ENCODE measurements at places on chromosomes 3 and 15.

- DNase-seq = no peak
Measured at GRCh38 chr3:81242871-81243270, 518.6 kb downstream of the GBE1 start.

DNA sequence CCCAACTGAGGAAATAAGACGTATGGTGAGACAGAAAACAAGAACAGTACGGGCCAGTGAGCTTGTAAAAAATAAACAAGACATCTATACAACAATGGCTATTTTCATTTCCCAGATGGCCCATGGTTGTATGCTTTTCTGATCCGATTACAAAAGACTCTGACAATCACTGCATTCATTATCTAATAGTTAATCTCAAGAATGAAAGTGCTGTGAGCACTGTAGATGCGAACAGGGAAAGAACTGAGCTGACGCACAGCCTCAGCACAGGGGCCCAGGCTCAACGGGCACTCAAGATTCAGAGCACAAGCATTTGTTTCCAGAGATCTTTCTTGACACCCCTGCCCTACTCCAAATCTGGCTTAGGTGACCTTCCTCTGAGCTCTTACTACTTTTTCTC is 6.9 kb downstream of the MTMR10 start:
- DNase-seq = no peak

- DNase-seq = no peak
Measured at GRCh38 chr3:27630885-27631284, 91.2 kb downstream of the EOMES start.

GRCh38 chr15:100727291-100727851 is 125.0 kb downstream of the ASB7 start:
- DNase-seq = no peak

GRCh38 chr3:171842864-171843518 is at the start of gene TMEM212:
Gene TMEM212, plus strand, starts transcription at chr3:171843349. Its CDS starts 35 bp downstream, at chr3:171843384.
- no peak for DNase-seq

DNA sequence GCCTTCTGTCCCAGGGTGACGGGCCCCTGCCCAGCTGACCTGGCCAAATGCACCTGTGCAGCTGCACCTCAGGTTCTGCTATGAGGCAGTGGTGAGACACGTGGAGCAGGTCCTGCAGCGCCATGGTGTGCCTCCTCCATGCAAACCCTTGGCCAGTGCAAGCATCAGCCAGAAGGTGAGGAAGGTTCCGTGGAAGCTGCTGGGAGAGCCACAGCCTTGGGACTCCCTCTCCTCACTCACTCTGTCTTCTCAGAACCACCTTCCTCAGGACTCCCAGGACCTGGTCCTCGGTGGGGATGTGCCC is 31.6 kb downstream of the PTPN23 start:
- no peak for DNase-seq

DNA sequence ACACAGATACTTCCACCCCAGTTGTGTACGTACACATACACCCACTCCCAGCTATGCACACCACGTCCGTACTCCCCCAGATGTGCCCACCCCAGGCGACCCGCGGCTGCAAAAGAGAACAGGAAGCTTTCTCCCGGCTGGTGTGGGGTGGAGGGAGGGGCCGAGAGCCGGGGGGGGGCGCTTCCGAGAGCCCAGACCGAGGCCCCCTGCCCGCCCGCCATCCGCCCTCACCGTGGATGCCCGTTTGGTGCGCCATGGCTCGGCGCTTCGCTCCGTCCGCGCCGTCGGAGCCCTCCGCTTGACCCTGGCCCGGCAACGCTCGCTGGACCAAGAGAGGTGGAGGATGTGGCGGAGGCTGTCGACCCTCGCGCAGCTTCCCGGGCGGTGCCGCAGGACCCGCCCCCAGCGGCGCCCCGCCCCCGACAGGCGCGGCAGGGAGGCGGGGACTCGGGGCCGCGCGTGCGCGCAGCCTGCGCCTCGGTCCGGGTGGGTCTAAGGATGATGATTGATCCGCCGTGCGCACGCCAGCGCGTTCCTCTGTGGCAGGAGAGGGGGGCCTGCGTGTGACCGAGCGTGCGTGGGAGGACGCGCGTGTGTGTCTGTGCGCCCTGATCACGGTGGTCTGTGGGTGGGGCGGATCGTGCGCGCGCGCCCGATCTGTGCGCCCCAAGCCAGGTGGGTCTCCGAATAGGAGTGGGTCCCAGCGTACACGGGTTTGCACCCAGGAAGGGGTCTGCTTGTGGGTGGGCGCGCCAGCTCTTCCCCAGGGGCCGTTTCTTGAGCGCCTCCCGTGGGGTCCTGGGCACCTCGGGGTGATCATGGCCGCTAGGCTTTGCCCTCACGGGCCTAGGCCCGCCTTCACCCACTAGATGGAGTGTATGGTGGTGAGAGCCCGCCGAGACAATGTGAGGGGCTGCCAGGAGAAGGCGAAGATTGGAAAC is at the start of gene TWF2:
Gene TWF2, minus strand, starts transcription at position 398 of the 941 bp plus-strand sequence. Its CDS starts 142 bp downstream, at position 256.
- DNase-seq = peak; percentile 99

- DNase-seq = no peak
Measured at GRCh38 chr3:13581485-13582365, 32.8 kb downstream of the FBLN2 start.

DNA sequence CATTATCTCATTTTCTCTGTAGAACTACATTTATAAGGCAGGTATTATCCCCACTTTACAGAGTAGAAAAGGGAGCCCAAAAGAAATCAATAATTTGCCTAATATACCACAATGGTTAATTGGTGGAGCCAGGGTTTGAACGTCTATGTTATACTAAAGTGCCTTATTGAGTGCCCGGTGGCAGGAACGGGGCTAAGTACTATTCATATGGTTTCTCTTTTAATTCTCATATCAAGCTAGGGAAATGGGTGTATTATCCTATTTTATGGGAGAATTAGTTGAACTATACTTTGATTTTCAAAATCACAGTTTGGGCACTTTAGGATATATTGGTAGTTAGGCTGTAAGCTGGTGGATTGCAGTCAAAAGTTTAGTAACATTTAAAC is 1.5 kb downstream of the CEP97 start:
- DNase-seq = no peak

DNA sequence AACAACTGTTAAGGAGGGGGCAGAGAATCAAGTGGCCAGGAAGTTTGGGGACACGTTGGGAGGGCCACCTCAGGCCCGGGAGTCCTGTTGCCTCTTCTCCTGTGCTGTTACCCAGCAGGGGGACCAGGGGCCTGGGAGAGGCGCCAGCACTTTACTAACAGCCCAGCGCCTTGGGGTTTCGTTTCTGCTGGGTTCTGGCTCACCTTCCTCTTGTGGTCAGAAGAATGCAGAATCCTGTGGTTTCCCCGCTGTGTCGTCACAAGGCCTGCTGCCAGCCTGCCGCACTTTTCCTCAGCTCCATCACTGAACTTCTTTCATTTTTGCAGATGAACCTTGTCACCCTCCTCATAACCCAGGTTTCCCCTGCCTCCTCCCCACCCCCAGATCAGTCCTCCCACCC is 67.7 kb downstream of the SLC30A4 start:
- no peak for DNase-seq

- peak; percentile 55 for DNase-seq
Measured at GRCh38 chr3:27253831-27254230, 115.4 kb downstream of the NEK10 start.

GRCh38 chr15:64193971-64194370 is 31.1 kb upstream of the PPIB start:
- DNase-seq = peak; percentile 5

DNA sequence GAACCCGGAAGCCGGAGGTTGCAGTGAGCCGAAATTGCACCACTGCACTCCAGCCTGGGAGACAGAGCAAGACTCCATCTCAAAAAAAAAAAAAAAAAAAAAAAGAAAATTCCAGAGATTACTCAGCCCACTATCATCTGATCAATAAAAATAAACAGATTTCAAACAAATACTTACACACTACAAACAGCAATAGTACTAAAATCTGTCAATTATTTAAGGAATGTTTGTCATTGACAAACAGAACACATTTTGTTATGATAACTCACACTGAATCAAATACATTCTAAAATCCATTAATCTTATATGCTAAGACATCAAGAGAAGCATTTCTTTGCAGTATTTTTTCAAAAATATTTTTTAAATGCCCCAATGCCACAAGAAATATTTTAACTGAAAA is 7.6 kb downstream of the MYO9A start:
- peak; percentile 30 for DNase-seq

DNA sequence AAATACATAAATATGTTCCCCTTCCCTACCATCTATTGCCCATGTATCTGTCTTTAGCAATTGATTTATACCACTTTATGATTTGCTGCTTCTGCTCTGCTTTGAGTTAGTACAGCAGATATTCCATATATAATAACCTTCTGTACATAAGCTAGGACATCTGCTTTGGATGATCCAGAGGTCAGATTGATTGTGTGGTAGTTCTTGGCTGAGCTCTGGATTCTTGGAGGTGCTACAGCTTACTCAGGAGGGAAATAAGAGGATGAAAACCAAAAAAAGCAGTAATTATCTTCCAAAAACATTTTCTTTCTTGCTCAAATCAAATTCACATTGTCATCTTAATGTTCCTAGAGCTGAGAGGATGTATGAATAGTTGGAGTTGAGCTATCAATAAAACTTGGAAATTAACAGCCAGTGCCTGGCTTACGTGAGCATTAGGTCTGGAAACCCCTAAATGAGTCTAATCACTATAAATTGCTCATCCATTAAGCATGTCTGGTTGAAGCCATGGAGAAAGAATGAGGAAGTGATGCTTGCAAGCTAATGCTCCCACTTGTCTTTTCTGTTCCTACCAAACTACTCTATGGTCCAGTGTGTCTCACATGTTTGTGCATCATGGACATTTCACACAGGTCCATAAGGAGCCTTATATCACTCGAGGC is 36.3 kb upstream of the TMEM42 start:
- no peak for DNase-seq

DNA sequence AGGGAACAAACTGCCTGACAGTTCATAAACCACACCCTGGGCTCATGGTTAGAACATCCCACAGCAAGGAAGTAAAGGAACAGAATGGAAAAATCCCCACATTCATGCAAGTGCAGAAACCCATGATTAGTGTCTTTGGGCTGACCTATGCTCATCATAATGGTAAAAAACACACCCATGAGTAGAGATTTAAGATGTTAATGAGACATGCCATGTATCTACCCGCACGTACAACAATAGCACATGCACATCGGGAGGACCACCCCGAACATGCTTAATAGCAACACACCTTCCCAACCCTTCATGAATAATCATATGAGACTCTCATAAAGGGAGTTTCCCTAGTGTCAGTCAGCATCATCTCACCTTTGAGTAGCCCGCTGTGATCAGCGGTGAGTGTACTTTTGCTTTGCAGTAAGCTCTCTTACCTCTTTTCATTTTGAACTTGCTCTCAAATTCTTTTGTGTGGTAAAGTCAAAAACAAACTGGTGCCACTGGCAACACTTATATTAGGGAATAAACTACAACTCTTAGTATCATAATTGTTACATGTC is 23.2 kb downstream of the ZBED2 start:
- no peak for DNase-seq

GRCh38 chr3:140395134-140396075 is 282.5 kb upstream of the TRIM42 start:
- no peak for DNase-seq

DNA sequence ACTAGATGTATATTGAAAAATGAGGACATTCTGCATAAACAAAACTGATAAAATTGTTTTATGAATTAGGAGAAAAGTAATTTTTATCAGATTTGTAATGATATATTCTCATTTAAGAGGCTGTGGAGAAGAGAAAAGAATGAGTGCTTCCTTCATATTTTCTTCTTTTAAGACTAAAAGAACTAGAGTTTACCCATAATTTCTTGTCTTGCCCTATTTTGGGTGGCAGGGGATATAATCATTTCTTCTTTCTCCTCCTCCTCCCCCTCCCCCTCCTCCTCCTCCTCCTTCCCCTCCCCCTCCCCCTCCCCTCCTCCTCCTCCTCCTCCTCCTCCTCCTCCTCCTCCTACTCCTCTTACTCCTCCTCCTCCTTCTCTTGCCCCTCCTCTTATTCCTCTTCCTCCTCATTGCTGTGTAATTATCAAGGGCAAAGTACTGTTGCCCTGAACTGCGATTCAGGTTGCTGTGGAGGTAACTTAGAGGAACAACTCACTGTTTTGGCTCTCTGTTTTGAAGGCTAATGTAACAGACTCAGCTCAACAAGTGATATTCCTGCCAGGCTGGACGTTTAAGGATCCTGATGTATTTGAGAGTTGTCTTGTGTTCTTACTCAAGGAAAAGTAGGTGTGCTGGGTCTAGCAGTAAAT is 555.4 kb downstream of the AGBL1 start:
- DNase-seq = no peak

DNA sequence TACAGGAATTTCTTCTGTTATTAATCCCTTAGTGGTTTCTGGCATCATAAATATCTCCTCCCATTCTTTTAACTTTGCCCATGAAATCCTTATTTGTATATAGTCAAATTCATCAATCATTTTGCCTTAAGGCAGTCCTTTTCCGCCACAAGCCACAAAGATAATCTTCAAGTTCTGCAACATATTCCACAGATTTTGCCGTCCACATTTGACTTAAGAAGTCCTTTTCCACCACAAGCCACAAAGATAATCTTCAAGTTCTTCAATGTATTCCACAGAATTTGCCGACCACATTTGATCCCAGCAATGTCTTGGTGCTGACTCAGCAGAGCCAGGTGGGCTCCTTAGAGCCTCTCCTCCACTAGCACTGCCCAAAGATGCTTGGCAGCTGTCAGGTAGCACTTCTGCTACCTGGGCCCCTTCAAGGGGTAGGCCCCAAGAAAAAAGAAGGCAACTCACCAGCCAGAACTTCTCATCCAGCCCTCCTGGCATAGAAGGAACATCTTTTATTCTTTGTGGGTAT is 35.0 kb downstream of the SEC22C start:
- DNase-seq = no peak

DNA sequence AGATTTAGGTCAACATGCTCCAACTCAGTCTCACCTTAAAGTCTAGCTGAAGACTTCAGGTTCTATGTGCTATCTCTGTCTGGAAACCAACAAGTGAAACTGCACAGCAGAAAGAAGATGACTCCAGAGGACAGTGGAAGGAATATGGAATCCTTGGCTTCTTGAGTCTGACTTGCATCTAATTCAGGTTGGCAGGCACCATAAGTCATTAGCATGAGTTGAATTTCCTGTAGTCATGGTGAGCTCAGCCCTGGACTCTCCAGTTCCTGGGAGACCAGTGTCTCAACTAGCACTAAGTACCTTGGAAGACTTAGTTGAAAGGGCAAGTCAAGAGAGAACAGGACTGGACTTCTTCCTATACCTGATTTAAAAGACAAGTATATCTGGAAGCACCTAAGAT is 129.7 kb downstream of the DTWD1 start:
- DNase-seq = no peak

GRCh38 chr3:18288243-18288642 is 136.9 kb downstream of the SATB1 start:
- DNase-seq = no peak

- no peak for DNase-seq
Measured at GRCh38 chr15:26702381-26702780, 70.5 kb downstream of the GABRB3 start.

All from HuH-7 (cell line).